Activated naive CD8-positive, alpha-beta T cell treated with anti-CD3 and anti-CD28 coated beads, Interleukin-2, amount 10 ng/mL, durations not matched to agents 7 days and 5 days (primary cell): ENCODE measurements at places on chromosomes 6 and 20.

- no peak for DNase-seq
Observed at GRCh38 chr6:12614456-12614855, 102.1 kb upstream of the PHACTR1 start.

GRCh38 chr6:69216127-69216526 is 580.7 kb downstream of the LMBRD1 start:
- no peak for DNase-seq

GRCh38 chr6:23013776-23014175 is 444.4 kb downstream of the HDGFL1 start:
- DNase-seq: no peak

DNA sequence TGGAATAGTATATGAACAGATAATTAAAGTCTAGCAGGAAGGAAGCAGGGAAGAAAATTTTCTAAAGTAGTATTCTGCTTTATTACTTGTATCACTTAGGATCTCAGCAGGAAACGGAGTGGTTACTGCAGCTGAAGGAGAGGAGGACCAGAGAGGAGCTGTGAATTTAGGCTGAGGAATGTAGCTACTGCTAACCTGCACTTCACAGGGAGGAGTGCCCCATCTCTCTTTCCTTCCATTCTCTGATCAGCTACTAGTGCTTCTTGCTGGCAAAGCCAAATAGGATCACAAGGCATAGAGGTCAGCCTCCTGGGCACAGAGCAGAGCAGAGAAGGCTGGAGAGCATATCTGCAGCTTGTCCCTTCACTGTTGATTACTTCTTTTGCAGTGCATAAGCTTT is 205.3 kb upstream of the ASCC3 start:
- no peak for DNase-seq

GRCh38 chr6:150406948-150407347 is 38.1 kb downstream of the IYD start:
- no peak for DNase-seq

DNA sequence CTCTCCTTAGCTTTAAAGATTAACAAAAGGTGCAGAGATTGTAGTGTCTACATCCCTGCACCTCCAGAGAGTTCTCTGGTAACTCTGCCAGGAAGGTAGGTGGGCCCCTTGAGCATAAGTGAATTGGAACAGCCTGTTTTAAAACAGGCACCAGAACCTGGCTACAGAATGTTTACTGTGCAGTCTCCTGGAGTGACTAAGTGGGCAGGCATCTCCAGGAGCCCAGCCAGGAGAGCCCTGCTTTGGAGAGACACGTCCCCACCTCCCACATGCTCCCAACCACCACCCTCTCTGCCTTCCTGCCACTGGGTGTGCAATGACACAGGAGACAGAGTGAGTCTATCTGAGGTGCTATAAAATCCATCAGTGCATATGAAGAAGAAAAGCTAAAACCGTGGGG is 110.3 kb upstream of the EYA4 start:
- DNase-seq: no peak

DNA sequence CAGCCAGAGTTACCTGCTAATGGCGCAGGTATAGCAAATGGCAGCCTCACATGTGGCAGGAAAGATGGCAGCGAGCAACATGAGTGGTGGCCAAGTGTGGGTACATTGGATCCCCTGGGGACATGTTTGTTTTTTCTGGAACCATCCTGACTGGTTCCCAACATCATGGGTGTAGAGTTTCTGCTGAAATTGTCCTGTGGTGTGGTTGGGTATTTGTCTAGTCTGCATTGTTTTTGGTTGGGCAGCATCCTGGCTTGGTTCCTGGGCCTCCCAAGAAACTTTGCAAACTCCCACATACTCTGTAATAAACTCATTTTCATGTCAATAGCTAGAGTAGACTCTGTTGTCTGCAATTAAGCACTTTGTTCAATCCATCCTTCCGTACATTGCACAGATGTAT is 282.6 kb downstream of the CDC5L start:
- no peak for DNase-seq

DNA sequence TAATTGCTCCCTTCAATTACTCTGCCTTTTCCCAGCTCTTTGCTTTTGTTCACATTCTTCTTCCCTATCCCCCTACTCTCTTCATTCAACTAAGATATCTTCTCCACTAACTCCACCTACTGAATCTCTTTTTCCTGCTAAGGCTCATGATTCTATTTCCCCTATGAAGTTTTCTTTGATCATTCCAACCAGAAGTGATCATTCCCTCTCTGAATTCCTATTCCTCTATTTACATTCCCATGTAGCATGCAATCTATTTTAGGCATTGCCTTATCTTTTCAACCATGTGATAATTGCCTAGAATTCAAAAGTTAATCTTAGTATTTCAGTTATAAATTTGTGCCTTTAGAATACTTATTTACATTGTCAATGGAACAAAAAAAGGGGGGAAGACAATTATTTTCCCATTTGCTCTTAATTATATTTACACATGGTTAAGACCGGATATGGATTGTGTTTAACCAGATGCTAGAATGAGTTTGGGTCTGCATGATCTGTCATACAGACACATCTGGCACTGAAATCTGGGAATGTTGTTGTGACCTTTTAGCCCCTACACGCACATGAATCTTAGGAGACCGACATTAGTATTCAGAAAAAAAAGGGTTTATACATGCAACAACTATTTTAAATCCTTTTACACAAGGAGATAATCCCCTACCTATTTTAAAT is 20.8 kb downstream of the MOXD1 start:
- no peak for DNase-seq

- peak; percentile 72 for DNase-seq
Observed at GRCh38 chr6:149082320-149082719, 235.2 kb upstream of the TAB2 start.

GRCh38 chr20:51422514-51423289 is 119.8 kb downstream of the NFATC2 start:
- DNase-seq: no peak

DNA sequence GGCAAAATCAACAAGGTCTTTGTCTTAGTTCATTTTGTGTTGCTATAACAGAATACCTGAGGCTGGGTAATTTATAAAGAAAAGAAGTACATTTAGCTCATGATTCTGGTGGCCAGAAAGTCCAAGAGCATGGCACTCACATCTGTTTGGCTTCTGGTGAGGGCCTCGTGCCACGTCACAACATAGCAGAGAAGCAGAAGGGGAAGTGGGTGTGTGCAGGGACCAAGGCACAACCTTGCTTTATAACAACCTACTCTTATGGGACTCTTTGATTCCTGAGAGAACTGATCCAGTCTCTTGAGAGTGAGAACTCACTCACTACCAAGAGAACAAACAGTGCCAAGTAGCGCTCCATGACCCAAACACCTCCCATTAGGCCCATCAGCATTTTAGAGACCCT is 25.4 kb downstream of the GABRR2 start:
- no peak for DNase-seq

- no peak for DNase-seq
Observed at GRCh38 chr20:17943343-17943742, 25.3 kb downstream of the SNX5 start.

DNA sequence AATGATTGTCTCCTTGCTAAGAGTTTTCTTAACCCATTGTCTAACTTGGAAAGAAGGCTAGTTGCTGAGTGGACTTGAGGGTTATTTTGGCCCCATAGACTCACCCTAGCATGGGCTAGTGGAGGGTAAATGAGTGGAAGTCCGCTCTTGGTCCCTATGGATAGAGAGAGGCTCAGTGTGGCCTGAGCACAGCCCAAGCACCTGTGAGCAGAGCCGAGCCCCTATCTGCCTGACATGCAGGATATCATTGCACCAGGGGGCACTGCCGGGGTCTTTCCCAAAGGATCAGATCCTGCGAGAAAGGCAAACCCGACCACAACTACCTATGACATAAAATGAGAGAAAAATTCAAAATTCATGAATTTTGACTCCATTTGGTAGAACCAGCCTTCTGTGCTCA is 70.6 kb upstream of the GGTLC1 start:
- DNase-seq: no peak

GRCh38 chr6:83464381-83465140 is 33.7 kb upstream of the ME1 start:
- no peak for DNase-seq

DNA sequence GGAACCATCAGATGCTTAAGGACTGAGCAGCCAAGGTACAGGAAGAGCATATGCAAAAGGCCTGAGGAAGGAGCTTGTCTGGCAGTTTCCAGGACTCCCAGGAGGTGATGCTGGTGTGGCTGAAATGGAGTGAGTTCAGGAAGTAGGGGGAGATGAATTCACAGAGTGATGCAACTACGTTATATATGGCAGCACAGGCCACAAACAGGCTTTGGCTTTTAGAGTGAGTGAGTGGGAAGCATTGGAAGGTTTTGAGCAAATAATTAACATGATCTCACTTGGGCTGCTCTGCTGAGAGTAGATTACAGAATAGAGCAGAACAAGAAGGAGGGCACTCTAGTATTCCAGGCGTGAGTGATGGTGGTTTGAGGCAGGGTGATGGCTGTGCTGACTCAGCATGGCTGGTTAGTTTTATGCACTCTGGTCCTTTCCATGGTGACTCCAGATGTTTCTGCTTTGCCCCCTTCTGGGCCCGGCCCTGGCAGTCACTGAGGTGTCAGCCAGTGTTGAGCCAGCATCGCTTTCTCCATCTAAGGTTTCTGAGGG is 6.5 kb downstream of the BTN2A2 start:
- DNase-seq: no peak

GRCh38 chr20:41551011-41551705 is 67.0 kb downstream of the CHD6 start:
- DNase-seq: no peak

GRCh38 chr6:84052204-84052882 is 18.8 kb downstream of the MRAP2 start:
- no peak for DNase-seq

GRCh38 chr6:4740032-4740431 is 36.2 kb upstream of the CDYL start:
- no peak for DNase-seq

GRCh38 chr6:139186692-139187091 is 51.8 kb downstream of the HECA start:
- no peak for DNase-seq

DNA sequence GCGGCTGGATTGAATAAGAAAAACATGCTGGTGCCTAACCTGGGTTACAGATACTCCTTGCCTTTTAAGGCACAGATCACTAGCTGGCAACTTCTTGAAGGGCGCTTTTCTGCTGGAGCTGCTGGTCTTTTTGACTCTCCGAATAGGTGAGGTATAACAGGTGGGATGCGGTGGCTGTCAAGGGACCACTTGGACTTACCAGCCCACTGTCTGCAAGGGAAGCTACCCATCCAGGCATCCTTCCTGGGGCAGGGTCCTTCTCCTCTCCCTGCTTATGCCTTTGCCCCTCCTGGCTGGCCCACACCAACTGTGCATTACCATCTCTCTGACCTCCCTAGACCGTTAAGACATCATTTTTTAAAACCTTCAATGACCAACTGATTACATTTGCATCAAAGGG is 57.4 kb downstream of the NPEPL1 start:
- DNase-seq: no peak

DNA sequence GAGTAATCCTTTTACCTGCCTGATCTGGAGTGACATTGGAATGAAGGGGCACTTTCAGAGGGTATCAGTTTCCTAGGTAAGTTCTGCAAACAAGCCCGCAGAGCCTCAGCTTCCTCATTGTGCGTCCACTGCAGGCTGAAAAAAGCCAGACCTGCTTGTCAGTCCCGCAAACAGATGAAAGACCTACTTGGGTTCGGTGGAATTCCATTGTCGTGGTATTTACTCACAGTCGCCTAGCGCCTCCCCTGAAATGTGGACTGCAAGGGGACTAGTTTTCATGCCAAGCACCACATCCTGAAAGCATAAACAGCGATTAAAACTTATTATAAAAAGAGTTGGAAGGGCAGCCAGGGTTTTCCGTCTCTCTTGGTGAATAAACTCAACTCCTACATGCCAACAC is 121.5 kb downstream of the PAX1 start:
- DNase-seq: no peak

GRCh38 chr6:17836293-17836692 is 129.6 kb upstream of the NUP153 start:
- no peak for DNase-seq

DNA sequence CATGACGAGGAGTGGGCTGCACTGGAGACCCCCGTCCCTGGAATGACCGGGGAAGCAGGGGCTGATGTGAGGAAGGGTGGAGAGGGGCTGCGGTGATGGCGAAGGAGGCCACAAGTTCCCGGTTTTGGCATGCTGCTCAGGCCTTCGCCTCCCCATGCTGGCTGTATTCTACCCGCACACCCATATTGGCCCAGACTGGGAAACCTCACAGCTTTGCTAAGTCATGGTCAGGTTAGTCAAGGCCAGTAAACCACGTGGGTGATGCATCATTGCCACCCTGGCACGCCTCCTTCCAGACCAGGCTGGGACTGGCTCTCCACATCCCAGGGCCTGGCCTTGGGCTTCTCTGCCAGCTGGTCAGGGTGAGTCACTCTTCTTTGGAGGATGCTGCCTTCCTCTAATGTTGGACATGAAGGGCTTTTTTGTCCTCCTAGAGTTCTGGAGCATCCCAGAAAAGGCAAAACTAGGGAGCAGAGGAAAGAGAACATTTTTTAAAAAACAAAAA is 53.8 kb downstream of the PCNA start:
- DNase-seq: no peak

DNA sequence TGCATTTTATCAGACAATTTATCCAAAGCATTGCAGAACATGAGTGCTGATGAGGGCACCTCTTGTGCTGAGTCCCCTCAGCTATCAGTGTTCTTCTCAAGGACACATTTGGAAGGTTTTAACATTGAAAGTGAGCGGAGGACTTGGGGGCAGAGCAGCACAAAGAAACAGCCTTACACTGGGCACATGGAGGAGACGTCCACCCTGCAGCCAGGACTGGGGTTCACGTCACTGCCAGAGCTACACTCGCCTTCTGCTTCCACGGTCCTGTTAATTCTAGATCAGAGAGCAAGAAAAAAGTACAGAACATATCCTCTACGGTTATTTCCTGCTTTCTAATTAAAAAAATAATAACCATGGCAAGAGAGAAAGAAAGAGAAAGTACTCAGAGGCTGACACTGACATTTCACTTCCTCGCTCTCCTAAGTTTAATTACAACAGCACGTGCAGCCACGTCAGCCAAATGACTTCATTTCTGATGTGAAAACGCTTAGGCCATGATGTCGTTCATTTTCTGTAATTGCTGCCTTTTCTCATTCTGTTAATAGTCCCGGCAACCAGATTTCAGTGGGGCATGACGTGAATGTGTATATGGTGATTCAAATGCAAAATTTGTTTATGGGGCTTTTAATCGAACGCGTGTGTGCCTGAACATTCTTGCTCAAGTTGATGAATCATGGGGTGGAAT is 5.1 kb downstream of the PRND start:
- DNase-seq: no peak

- DNase-seq: no peak
Observed at GRCh38 chr20:3576363-3576762, 86.8 kb downstream of the GFRA4 start.

GRCh38 chr20:45959126-45959525 is 12.9 kb downstream of the ZNF335 start:
- no peak for DNase-seq

- no peak for DNase-seq
Observed at GRCh38 chr6:611928-612327, 45.0 kb downstream of the HUS1B start.

DNA sequence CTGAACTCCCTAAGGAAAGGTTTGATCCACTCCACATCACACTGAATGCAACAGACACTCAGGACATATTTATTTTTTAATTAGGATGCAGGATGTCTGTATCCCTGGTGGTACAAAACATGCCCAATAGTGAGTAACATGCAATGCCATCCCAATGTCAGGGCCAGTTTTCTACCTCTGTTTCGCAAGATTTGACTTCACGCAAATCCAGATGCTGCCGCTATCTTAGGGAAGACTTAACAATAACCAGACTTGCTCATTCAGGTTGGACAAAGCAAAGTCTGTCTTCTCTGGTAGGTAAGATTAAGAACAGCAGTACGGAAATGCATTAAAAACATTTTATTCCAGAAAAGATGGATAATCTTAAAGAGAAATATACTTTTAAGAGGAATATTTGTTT is 103.1 kb downstream of the TASP1 start:
- no peak for DNase-seq
